ENCODE measurements at places on chromosomes 4 and X.

GRCh38 chrX:21838937-21839333 lies 482 bp upstream of the MBTPS2 start:
- DNase-seq: no peak

DNA sequence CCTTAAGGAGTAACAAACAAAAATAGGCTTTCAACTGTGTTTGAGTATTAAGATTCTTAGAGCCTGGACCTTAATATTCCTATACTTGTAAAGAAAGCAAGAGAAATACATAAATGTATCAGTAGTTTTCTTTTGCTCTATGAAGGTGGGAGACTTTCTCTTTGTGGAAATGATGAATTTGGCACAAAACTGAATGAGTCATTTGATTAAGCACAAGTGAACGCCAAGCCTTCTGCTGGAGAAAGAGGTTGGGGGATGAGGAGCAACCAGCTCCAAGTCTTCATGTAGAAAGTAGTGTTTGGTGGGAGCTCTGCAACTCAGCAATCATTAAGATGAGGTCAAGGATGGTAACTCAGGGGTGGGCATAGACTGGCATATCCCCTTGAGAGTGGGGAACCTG lies 49.6 kb downstream of the MEPE start:
- DNase-seq: no peak

DNA sequence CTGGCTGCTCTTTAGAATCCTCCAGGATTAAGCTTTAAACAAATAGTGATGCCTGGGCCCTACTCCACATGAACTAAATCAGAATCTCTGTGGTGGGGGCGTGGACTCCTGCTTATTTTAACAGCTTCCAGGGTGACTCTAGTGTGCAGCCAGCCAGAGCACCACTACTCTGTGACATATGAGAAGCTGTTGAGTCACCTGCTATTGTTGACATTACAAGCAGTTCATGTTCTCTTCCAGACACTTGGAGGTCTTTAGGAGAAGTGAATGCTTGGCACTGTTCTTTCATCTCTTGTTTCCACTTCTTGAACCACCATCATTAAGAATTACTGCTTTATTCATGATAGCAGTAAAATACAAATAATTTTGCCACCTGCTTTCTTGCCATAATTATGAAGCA lies 426 bp upstream of the C4orf51 start:
- no peak for DNase-seq

DNA sequence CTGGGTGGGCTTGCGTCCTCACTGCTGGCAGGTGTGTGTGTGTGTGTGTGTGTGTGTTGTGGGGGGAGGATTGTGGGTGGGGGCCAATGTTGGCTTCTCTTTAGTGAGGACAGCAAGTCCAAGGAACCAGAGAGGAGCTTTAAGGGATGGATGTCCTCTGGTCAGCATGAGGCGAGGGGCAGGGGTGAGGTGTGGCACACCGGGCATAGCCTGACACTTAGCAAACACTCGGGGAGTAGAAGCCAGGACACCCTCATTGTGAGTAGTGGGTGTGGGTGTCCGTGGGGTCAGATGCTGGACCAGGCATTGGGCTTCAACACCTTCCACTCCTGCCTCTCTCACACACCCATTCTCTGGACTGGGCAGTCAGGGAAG lies 2.8 kb downstream of the SORCS2 start:
- DNase-seq: no peak

- no peak for DNase-seq
Observed at GRCh38 chr4:85812776-85813175, 337.8 kb downstream of the ARHGAP24 start.

- DNase-seq: no peak
Observed at GRCh38 chr4:180850318-180850940, 1392.8 kb upstream of the TENM3 start.

GRCh38 chr4:180953572-180953971 lies 1289.6 kb upstream of the TENM3 start:
- no peak for DNase-seq

- DNase-seq: peak; percentile 40
Observed at GRCh38 chr4:107037199-107037584, 1.1 kb upstream of the DKK2 start.

GRCh38 chrX:38347136-38347535 lies 5.3 kb upstream of the OTC start:
- no peak for DNase-seq

- DNase-seq: no peak
Observed at GRCh38 chr4:111572470-111572869, 572.8 kb upstream of the FAM241A start.

DNA sequence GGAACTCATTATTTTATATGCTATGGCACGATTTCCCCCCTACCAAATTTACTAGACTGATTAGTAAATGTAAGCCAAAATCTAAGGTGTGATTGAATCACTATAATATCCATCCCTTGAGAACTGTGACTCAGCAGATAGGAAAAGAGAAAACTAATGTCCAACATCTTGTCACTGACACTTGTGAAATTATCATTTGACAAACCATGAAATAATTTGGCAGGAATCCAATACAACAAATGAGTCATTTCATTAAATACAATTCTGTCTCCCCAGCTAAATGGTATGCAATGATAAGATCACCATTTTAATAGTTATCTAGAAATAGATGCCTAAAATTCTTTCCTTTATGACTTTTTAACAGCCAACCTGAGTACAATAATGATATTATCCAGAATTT lies 462.3 kb downstream of the DMD start:
- DNase-seq: no peak

DNA sequence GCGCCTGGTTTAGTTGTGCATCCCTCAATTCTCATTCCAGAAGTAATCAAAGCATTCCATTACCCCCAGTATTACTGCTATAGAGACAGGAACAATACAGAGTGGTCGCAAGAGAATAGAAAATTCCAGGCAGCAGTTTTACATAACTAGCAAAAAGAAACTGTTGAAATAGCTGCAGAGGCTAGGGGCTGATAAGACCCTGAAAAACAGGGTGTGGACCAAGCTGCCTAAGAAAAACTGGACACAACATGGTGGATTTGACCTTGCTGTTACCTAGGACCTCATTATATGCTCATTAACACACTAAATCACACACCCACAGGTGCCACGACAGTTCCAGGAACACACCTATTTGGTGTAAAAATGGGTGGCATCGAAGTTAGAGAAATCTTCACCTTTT lies 15.4 kb downstream of the EPGN start:
- DNase-seq: no peak

- no peak for DNase-seq
Observed at GRCh38 chr4:5784021-5784420, 73.0 kb downstream of the EVC start.

- DNase-seq: no peak
Observed at GRCh38 chr4:40262077-40262528, 65.3 kb downstream of the RHOH start.

DNA sequence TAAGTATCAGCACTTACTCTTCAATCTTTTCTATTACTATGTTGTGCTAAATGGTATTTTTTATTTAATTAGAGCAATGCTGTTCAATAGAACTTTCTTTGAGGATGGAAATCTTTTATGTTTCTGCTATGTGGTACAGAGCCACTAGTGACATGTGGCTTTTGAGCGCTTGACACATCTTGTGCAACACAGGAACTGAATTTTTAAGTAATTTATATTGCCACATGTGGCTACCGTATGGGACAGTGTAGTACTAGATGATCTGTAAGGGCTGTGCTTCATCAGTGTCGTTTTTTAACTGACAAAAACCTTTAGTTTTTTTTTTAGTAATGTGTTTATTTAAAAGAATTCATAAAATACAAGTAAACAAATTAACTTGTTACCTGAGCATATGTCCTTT lies 22.4 kb downstream of the HPRT1 start:
- no peak for DNase-seq

- no peak for DNase-seq
Observed at GRCh38 chr4:8422327-8422726, 18.2 kb downstream of the ACOX3 start.

DNA sequence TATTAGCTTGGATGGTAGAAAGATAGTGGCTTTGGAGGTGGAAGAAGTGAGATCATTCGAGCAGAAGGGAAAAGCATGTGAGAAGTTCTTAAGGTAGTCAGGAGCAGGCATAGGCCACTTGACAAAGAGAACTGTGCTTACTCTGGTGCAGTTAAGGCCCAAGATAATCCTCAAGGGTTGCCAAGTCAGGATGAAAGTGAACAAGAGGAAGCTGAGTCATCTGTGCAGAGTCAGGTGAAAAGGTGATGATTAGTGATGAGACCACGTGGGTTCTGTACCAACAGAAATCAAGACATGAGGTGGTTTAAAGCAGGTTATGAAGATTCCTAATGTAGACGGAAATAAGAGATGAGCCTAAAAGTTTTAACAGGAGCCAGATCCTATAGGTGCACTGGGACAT lies 369.8 kb downstream of the DTHD1 start:
- peak; percentile 23 for DNase-seq

DNA sequence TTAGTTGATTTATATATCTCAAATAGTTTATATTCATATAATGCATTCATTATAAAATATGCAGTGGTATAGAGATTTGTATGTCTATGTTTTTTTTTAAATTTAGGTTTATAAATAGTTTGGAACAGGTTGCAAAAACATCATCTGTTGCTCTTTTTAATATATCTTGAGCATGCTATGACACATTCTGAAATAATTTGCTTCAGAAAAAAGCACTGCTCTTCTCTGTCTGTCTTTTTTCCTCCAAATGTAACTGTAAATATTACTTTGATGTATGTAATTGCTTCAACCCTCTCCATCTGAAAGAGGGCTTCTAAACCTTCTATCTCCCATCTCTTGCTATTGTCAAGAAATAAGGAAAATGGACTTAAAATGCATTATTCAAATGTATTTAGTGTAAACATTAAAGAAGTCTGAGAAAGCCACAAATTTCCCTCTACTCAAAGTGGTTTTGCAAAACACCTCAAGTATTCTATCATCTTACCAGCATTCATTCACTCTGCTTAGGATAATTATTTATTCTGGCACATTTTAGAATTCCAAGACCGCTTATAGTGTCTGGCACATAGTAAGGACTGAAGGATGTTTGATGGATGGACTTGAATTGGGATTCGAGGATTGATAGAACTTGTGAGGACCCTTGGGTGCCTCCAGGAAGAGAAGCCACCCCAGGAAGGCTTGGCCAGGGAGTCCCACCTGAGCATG lies 87.8 kb downstream of the CLNK start:
- DNase-seq: no peak

DNA sequence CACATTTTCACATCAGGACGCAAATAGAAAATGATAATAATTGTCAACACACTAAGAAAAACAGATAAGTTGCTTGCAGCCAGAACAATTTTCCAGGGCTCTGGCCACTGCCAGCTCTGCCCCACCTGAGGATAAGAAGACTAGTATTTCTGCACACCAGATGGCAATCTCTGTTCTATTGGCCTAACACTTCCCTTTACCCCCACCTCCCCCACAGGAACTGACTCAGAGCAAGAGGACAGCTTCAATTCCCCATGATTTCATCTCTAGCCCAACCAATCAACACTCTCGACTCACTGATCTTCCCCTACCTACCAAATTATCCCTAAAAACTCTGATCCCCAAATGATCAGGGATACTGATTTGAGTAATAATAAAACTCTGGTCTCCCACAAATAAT lies 164.0 kb downstream of the SMARCA1 start:
- DNase-seq: peak; percentile 4

DNA sequence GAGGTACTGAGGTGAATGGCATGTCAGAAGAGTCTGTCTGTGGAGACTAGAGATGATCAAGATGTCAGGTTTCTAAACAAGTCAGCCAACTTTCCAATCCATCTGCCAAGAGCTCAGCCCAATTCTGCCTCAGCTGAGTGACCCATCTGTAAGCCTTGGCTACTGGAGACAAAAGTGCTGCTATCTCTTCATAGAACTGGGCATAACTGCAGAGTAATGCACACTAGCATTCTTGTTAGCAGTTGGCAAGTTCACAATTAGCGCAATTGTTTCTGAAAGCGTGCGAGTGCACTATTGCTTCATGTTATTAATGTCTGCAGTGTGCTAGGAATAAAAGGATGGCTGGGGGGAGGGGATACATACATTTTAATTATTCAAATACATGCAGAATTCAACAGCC lies 32.9 kb upstream of the SH3D19 start:
- no peak for DNase-seq

DNA sequence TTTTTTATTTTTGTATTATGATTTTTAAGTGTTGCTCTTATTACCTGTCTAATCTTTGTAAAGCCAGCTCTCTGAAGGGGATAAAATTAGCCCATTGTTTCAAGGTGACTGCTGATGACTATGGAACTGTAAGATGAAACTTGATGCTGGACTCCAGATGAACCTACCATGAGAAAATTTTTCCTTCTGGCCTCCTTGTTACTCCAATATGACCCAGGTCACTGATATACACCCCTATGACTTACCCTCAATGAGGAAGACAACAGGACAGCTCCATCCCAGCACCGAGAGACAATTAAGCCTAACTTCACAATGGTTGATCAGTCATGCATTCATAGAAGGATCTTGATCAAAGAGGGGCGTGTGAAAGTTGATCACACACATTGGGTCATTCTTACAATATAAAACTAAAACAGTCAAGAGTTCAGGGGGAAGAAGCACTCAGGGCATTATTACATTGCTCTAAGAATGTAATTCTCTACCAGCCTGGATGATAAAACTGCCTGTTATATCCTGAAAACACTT lies 230.8 kb upstream of the AGTR2 start:
- no peak for DNase-seq

GRCh38 chrX:3711331-3711917 lies 2.0 kb downstream of the PRKX start:
- DNase-seq: peak; percentile 19

GRCh38 chr4:102598762-102599374 lies 97.7 kb downstream of the NFKB1 start:
- peak; percentile 56 for DNase-seq

DNA sequence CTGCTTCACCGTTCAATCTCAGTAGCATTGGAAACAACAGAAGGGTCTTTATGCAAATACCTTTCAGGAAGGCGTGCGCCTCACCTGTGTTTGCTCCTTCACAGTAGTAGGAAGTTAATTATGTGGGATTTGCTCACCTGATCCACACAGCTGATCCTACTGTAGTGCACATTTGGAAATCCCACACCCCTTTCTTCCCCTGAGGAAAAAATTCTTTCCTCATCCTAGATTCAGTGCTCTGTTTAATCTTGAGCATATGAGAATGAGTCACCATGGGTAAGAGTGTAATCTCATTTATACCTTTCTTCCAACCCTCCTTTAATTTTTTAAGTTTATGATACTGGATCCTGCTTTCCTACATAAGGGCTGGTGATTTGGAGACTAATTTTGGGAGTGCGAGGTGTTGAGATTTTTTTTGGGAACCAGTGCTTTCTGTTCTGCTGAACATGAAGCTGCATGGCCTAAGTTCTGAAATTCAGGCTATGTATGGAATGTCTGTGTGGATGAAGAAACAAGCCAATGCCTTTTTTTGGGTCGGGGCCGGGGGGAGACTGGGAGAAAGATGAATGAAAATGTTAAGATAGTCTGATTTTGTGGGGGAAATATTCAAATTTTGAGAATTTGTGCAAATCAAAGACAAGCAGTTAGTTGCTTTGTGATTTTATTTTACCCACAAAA lies 19.0 kb downstream of the GAB1 start:
- no peak for DNase-seq

DNA sequence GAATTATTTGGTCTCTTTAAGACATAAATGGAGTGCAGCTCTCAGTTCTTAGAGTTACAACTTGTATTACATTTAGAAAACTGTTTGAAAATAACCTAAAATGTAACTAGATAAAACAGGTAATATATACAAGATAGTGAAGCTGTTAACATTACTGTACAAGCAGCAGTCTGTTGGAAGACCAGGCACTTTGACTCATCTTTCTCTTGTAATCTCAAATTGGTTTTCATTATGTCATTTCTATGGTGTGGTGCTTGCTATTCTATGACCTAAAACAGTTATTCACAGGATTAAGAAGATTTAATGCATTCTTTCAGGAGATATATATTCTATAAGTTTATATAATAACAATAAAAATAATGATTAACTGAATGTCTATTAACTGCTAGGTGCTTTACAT lies 282.5 kb upstream of the PITX2 start:
- no peak for DNase-seq
